Body of pancreas (tissue), 4 donors: ENCODE measurements at places on chromosomes 6 and 20.

DNA sequence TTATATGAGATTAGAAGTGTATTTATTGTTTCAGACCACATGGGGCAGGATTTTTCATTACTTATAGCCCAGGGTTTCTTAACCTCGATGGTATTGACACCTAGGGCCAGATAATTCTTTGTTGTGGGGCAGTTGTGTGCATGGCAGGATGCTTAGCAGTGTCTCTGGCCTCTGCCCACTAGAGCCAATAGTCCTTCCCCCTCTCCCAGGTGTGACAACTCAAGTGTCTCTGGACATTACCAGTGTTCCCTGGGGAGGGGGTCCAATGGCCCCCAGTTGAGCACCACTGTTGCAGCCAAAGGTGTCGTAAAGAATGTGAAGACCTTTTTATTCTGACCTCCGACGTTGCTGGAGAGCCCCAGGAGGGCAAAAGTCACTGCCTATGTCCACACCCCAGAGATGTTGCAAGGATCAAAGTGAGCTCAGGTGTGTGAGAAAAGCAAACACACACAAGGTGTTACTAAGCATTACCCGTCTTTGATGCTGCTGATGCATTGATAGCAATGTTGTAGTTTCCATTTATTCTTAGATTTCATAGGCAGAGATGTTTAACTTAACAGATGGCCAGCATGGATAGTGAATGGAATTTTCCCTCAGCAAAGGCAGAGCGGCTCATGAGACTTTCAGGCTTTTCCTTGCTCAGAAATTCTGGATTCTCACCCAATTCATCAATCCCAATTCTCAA is 22.2 kb downstream of the BANF2 start:
- DNase-seq: peak; percentile 71

- no peak for DNase-seq
Observed at GRCh38 chr6:54390362-54390761, 82.1 kb downstream of the TINAG start.

GRCh38 chr6:6712449-6713403 is 124.2 kb downstream of the LY86 start:
- DNase-seq: peak; percentile 54

DNA sequence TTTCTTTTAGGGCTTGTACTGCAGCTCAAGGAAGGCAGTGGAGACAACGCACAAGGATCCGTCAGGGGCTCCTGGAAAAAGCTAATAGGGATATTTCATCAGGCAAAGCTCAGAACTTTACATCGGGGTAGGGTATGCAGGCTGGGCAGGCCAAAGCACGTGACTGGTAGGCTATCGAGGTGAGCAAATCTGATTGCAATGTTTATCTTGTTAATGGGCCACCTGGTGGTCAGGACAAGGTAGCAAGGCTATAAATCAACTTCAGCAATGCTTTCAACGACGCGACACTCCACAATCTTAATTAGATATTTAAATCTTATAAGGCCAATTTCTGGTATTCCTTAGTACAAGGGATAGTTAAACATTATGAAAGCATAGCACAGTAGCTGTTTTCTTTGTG is 1302.8 kb upstream of the EYS start:
- DNase-seq: no peak

DNA sequence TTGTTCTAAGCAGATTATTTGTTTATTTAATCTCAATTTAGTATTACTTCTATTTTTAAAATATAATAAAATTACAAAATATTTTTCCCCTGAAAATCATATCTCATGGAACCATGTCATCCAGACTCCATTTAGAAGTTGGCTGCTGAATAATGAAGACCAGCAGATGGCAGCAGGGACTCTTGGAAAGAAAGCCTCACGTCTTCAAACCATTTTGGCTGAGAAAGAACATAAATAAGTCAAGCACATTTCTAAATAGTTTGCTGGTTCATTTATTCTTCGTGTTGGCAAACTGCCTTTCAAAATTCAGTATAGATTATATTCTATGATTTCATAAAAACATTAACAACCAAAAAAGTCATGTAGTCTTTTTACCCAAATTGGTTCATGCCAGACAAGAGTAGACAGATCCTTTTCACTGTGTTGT is 71.7 kb downstream of the RCAN2 start:
- peak; percentile 73 for DNase-seq

DNA sequence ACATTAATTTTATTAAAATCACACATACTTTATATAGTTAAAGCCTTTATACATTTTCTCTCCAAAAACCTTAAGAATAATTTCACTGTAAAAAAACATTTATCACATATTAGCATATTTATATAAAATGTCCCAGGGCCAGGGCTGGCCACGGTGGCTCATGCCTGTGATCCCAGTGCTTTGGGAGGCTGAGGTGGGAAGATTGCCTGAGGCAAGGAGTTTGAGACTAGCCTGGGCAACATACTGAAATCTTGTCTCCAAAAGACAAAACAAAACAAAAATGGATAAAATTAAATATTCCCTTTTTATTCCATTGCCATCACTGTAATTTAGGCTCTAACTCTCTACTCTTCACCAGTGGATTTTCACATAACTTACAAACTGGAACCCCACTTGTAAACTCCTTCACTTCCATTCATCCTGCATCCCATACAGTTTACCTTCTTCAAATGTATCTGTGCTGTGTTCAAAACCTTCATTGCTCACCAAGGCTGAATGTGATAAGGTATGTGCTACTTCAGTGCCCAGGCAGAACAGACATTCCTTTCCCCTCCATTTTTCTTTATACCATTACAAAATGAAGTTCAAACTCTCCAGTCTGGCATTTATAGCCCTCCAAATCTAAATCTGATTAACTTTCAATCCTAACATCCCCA is 42.9 kb upstream of the PIM1 start:
- DNase-seq: no peak

- no peak for DNase-seq
Observed at GRCh38 chr20:43235998-43236397, 46.3 kb upstream of the PTPRT start.

GRCh38 chr6:134909701-134910592 is 40.0 kb downstream of the ALDH8A1 start:
- no peak for DNase-seq

DNA sequence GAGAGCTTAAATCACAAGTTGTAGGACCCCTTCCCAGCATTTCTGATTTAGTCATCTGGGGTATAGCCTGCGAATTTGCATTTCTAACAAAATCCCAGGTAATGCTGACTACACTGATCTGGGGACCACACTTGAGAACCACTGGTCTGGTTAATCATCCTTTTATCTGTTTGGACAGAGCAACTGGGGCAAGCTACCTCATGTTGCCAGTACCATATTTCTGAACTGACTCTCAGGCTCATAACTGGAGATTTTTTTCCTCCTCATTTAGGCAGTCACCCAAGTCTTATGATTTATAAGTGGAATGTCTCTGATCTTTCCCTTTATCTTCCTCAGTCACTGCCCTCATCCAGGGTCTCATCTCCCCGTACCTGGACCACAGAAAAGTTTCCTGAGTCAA is 12.0 kb upstream of the GTF3C6 start:
- no peak for DNase-seq

DNA sequence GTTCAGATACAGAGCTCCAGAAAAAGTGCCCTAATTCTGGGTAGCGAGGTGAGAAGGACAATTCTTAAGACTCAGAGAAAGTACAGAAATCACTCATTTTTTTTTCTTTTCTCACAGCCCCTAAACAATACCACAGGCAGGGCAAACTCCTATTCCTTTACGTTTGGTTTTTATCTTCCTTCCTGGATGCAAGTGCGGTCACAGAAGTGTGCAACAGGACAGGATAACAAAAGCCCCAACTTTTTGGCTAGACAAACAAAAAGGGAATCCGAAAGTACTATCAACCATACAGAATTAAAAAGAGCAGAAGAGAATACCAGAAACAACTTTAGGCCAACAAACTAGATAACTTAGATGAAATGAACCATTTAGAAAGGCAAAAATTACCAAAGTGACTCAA is 18.4 kb upstream of the BEND6 start:
- DNase-seq: no peak

GRCh38 chr6:133769463-133769862 is 119.5 kb upstream of the TCF21 start:
- DNase-seq: no peak

DNA sequence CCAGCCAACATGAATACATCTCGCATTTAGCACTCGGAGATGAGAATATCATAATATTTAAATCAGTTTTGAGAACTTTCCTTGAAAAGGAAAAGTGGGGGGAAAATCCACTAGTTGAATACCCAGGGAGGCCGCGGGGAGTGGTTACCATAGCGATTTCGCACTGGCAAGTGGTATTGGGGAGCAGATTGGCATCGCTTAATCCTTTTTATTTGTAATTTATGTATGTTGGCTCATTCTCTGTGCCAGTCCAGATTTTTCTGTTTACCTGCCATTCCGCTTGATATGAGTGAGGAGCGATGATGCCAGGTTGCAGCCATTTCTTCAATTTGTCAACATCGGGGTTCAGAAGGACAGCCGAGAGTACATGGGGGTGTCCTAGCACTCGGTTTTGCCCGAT is 291.8 kb downstream of the ZNF217 start:
- no peak for DNase-seq

- no peak for DNase-seq
Observed at GRCh38 chr6:130713144-130713543, 114.1 kb upstream of the SMLR1 start.

GRCh38 chr6:157220485-157220884 is 102.8 kb downstream of the TMEM242 start:
- DNase-seq: no peak

GRCh38 chr6:85192186-85192585 is 257.7 kb upstream of the NT5E start:
- no peak for DNase-seq

DNA sequence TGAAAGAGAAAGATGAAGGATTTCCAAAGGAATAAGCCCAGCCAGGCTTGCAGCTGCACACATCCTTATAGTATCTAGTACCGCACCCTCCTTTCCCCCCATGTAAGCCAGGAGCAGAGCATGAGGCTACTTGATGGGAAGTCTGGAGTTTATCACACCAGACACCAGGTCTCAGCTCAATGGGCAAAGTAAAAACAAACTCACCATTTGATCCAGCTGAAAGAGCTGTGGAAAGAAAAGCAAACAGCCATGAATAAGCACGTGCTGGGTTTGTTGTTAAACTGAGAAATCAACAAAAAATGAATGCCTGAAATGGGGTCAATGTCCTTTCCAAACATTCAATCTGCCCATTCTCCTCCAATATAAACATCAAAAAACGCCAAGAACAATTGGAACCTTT is 50.6 kb upstream of the MAP7 start:
- DNase-seq: no peak

DNA sequence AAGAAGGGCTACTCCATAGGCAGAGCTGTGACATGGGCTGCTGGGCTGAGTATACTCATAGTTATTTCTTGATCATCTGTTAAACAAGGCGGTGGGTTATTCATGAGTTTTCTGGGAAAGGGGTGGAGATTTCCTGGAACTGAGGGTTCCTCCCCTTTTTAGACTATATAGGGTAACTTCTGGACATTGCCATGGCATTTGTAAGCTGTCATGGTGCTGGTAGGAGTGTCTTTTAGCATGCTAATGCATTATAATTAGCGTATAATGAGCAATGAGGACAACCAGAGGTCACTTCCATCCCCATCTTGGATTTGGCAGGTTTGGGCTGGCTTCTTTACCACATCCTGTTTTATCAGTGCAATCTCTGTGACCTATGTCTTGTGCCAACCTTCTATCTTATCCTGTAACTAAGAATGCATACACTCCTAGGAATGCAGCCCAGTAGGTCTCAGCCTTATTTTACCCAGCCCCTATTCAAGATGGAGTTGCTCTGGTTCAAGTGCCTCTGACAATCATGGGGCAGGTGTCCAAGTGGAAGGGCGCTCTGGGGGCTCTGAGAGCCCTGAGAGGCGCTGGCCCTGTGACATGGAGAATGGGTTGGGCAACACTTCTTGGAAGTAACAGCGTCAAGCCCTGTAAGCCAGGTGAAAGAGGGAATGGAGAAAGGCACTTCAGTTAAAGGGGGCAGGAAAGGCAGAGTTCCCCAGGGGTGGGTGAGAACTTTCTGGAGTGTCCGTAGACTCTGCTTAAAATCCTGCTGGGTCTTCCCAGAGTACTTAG is 354.2 kb upstream of the SULF2 start:
- DNase-seq: no peak

- no peak for DNase-seq
Observed at GRCh38 chr20:58330249-58330648, 20.7 kb downstream of the RAB22A start.

- DNase-seq: no peak
Observed at GRCh38 chr6:160789263-160790027, 87.4 kb downstream of the PLG start.

DNA sequence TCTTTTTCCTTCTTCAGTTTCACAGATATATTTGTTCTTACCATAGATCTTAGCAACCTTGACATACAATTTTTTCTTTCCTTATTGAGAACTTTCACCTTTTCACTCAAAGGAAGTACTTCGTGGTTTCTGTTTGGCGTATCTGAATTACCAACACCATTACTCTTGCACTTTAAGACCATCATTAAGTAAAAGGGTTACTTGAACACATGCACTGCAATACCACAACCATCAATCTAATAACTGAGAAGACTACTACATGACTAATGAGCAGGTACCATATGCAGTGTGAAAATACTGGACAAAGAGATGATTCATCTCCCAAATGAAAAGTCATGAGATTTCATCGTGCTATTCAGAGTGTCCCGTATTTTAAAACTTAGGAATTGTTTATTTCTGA is 21.7 kb upstream of the SENP6 start:
- DNase-seq: no peak

DNA sequence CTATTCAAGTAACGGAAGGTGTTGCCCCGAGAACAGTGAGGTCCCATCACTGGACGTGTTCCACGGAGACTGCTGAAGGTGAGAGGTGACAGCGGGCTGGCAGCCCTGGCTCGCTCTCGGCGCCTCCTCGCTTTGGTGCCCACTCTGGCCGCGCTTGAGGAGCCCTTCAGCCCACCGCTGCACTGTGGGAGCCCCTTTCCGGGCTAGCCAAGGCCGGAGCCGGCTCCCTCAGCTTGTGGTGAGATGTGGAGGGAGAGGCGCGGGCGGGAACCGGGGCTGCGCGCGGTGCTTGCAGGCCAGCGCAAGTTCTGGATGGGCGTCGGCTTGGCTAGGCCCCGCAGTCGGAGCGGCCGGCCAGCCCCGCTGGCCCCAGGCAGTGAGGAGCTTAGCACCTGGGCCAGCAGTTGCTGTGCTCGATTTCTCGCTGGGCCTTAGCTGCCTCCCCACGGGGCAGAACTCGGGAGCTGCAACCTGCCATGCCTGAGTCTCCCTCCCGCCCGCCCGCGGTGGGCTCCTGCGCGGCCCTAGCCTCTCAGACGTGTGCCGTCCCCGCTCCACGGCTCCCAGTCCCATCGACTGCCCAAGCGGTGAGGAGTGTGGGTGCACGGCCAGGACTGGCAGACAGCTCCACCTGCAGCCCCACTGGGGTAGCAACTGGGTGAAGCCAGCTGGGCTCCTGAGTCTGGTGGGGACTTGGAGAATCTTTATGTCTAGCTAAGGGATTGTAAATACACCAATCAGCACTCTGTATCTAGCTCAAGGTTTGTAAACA is 77.6 kb downstream of the RNF182 start:
- no peak for DNase-seq
